Activated T-helper 17 cell treated with anti-CD3 and anti-CD28 coated beads, Interleukin-2, amount 50 U/mL, for 72 hours (primary cell): ENCODE measurements at places on chromosomes 7 and 10.
A peak's percentile ranks its signal among the peaks of the same experiment; 100 is the strongest.

DNA sequence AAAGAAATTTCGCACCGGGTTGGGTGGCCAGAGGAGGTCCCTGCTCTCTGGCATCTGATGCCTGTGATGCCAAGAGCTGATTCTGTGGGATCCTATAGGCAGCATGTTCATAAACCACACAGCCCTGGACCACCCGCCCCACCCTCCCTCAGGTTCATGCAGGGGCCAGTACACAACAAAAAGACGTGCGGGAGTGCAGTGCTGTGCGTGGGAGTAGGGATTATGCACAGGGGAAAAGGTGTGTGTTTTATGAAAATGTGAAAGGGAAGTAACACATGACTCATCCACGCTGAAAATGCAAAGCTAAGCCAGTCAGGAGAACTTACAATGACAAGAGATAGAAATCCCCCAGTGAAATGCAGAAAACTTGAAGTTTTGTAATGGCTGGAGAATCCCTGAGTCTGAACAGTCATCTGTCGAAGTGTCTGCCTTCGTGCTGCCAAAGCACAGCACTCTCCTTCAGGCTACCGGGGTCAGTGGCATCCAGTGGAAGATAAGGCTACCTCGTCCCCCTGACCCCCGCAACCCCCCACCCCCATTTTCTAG lies 1.1 kb downstream of the KIAA1217 start:
- ATAC-seq = peak; percentile 79

- ATAC-seq = no peak
Measured at GRCh38 chr7:363626-364025, 73.7 kb downstream of the FOXL3 start.

- no peak for ATAC-seq
Measured at GRCh38 chr7:25835197-25835596, 316.8 kb upstream of the NFE2L3 start.

DNA sequence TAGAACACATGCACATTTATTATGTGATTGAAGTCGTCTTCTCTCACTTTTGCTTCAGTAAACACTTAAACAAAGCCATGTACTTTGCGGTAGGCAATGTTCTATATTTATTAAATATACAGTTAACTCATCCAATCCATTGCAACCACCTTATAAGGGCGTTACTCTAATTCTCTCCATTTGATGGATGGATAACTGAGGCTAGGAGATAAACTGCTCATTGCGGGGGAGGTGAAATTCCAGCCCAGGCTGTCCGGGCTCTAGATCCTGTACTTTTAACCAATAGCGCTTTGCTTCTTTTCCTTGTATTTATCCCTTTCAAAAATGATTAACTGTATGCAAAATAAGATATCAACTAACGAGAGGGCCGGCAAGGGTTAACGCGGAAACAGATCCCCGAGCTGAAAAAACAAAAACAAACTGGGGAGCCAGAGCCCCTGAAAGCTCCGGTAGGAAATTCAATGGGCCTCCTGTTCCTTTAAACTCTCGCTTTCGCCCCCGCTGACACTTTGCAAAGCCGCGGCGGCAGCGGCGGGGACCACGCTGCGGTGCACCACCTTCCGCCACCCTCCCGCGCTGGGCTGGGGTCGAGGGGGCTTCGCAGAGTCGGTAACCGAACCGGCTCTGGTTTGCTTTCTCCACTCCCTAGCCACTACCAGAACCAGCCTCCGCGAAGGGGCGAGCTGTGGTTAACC lies 1.0 kb upstream of the PLXDC2 start:
- no peak for ATAC-seq

DNA sequence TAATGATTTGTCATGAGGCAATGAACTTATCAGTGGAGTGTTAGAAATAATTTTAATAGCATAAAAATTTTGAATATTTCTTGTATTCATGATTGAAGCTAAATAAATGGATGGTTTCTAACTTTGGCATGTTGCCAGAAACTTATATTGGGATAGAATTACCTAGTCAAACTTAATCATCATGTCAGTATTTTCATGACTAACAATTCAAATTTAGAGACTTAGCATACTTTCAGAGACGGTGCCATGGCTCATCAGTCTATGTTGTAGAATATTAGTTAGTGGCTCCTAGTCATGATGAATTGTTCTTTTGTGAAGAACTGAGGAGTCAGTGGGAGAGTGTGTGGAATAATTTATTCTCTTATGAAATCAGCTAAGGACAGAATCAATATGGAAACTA lies 599.6 kb upstream of the POT1 start:
- no peak for ATAC-seq

GRCh38 chr10:114025611-114026130 lies 18.0 kb upstream of the ADRB1 start:
- ATAC-seq = no peak

DNA sequence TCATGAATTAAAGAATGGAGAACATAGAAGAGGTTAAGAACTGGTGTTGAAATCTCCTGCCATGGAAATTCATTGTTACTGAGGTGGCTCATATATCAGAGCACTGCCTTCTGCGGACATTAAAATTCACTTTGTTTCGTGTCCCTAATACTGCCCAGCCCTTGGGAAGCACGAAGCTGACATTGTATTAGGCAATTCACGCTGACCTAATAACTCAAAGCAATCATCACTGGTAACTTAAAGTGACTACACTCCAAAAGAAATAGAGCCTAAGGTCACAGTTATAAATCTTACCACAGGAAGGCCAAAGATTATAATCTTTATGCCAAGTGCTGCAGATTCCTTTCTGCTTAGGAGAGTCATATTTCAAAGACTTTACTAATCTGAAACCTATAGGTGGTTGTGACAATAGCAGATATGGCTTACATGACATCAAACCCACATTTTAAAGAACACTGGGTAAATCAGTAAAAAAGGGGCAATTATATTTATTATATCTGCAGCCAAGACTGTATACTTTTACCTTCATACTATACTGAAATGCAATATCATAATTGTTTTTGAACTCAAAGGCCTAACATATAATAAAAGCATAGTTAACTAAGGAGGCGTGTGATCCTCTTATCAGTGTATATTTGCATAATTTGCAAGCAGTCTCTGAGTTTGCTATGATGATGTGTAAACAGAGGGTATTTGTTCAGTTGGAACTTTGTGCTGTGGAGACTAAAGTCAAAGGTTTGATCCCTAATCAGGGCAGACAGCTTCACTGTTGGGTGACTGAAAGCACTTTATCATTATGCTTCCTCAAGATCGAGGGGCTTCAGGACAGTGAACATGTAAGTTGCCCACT lies 51.9 kb upstream of the CAPZA2 start:
- ATAC-seq = no peak

DNA sequence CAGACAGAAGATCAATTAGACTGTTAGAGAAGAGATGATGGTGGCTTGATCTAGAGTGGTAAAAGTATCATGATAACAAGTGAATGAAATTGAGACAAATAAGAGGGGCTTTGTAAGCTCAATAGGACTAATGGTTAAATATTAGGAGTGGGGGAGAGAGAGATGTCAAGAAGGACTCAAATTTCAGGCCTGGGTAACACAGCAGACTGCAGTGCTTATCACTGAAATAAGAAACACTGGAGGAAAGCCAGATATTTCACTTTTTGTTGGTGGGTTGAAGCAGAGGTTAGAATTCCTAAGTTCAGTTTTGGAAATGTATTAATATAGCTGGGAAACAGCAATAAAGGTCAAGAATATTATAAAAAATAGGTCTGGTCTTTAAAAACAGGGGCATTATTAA lies 74.6 kb downstream of the ORC5 start:
- no peak for ATAC-seq

- ATAC-seq = no peak
Measured at GRCh38 chr10:92076722-92077121, 153.2 kb downstream of the BTAF1 start.

GRCh38 chr7:158320328-158320727 lies 267.3 kb downstream of the PTPRN2 start:
- no peak for ATAC-seq

DNA sequence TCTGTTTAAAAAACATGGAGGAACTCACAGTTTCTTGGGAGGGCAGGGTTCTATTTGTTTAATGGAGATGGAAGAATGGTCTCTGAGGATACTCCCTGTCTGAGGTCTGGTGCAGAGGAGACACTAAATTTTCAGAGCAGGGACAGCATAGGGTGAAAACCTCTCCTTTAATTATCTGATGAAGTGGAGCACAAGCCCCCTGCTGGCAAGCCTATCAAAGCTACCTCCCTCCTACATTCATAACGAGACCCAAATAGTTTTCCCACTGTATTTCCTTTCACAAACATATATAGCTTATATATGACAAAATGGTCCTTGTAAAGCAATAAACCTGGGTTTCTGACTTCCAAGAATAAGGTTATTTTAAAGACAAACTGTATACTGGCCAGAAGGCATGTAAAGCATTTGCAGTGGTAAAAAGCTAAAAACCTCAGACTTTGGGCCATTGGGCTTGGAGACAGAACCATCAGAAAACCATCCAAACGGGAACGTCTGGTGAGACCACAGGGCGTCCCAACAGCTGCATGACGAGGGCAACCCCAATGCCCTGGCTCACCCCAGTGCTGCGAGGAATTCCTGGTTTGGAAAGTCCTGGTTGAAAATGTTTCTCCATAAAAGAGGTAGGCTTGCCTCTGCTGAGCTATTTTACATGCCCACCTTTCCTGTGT lies 201.3 kb downstream of the FANK1 start:
- ATAC-seq = no peak

GRCh38 chr7:87886875-87887274 lies 10.6 kb downstream of the DBF4 start:
- no peak for ATAC-seq

- ATAC-seq = no peak
Measured at GRCh38 chr10:123800289-123800688, 91.3 kb downstream of the CPXM2 start.

DNA sequence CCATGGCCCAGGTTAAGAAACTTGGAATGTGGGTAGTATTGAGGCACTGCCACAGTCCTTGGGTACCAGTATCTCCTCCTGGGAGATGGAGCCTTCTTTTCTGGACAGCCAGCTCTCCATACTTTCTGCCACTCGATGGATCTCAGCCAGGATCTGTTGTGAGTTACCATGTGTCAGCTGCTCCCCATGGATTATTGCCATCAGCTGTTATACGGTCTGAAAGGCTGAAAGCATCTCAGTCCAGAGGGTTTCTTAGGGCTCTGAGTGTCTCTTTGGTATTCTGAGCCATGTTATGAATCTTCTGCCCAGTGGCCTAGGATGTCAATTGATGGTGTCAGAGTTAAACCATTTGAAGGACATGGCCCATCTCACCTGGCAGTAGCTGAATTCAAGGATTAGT lies 197.5 kb downstream of the C7orf25 start:
- no peak for ATAC-seq

DNA sequence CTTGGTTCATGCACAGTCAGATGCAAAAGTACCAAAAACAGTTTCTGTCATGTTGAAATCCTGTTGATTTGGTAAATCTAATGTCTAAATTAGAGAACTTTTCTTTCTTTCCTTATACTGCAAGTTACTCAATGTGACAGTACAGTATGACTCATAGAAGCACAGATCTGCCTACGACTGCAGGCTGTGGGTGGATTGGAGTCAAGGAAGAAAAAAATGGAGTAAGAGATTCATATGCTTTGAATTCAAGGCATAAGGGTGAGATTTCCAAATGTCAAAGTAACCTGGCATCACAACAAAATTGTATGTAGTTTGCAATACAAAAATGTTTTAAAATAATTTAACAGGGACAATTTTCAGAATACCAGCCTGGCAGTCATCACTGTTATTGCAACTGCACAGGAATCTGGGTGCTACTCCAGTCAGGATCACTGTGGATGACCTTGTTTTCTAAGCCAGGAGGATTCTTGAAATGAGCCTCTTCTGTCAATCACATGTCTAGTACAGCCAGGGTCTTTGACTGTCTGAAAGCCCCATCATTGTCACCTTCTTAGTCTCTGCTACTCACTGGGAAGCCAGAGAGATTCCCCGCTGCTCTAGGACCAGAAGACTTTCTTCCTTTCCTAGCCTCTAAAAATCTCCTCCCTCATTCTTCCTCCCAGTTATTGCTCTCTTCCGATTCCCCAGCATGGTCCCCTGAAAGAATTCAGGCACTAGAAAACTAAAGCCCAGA lies 83.6 kb downstream of the CD36 start:
- ATAC-seq = no peak

DNA sequence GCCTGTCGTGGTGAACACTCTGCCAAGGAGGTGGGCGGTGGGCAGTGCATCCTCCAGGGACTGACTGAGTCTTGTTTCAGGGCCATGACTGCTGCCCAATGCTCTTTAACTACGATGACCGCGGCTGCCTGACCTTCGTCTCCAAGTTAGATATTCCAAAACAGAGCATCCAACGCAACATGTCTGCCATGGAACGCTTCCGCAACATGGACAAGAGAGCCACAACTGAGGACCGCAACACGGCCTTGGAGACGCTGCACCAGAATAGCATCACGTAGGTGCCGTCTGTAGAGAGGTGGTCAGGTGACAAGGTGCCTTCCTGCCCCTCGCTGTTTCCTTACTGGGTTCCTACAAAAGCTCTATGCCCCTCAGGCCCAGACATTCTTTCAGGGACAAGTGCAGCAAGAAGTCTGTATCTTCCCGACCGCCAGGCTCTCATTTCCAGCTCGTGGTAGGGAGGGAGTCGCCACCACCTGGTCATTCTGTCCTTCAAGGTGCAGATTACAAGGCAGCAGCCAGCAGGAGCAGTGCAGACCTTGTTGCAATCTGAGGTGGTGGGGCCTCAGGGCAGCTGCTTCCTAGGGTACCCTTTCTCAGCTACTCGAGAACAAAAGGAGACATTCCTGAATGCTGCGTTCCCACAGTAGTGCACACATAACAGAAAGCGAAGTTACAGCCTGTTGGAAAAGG lies 14.9 kb upstream of the ARPC1B start:
- no peak for ATAC-seq

DNA sequence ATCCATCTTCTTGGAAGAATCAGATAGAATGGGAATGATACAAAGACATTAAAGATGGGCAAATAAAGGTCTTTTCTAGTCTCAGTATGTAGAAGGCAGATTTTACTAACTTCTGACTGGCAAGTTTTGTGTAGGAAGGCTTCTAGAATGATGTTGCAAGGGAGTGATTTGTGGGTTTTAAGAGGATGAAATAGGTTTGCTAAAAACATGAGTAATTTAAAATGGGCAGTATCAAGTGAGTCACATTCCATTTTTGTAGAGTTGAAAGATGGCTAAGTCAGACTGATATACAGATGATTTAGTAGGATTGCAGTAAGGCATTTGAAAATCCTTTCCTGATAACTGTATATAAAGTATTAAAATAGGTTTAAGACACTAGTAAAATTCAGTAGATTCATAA lies 777.4 kb downstream of the SORCS1 start:
- ATAC-seq = no peak

DNA sequence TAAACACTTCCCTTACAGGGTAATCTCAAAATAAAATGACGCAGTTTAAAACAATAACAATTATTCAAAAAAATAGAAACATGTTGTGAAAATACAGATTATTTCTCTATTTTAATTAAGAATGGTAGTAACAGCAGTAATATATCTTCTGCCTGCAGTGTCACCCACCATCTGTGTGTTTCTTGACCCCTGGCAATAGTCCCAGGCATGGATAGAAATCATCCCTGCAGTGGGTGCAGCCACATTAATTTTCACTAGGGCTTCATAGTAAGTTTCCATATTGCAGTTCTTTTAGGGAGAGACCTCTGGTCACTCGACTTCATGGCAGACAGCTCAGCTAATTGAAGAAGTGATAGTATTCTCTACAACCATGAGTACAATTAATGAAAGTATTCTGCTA lies 470.1 kb upstream of the TEX47 start:
- ATAC-seq = no peak

GRCh38 chr10:52447931-52448353 lies 133.9 kb downstream of the DKK1 start:
- ATAC-seq = no peak
